ENCODE measurements at places on chromosomes 6 and 20. TPM values are rescaled to one million over a fixed set of nuclear protein-coding genes. Genes with fewer than 3 reads are reported as not detected.

RMND1 gene
- 17.1 TPM for total RNA-seq

KCTD20 gene
- 56.5 TPM for total RNA-seq

RPL10A gene
- total RNA-seq: 1,417 TPM

GABRR1 gene
- not detected for total RNA-seq

PRND gene
- not detected for total RNA-seq

OSBPL2 gene
- 27.2 TPM for total RNA-seq

AVP gene
- not detected for total RNA-seq

PEX3 gene
- 20.7 TPM for total RNA-seq

LAMA2 gene
- total RNA-seq: 1.4 TPM

PLTP gene
- 1.5 TPM for total RNA-seq

SDCBP2 gene
- total RNA-seq: 2.2 TPM

SLC22A2 gene
- not detected for total RNA-seq

EYS gene
- total RNA-seq: not detected

PAK5 gene
- not detected for total RNA-seq

TRIM40 gene
- total RNA-seq: not detected

LGSN gene
- not detected for total RNA-seq

SUMO4 gene
- 9.6 TPM for total RNA-seq

HLA-DPB1 gene
- total RNA-seq: 49.5 TPM

REM1 gene
- not detected for total RNA-seq

DAAM2 gene
- total RNA-seq: not detected

SLC22A3 gene
- total RNA-seq: not detected

COL11A2 gene
- total RNA-seq: 0.59 TPM

Data from T-helper 2 cell treated with Interferon-gamma antibody and Interleukin-4, amounts not matched to agents 100 ng/mL and 5 ng/mL, for 36 hours (primary cell).